Calu3 (cell line): ENCODE measurements at places on chromosomes 1 and 21. TPM values are rescaled to one million over a fixed set of nuclear protein-coding genes. Genes with fewer than 3 reads are reported as not detected.

DNA sequence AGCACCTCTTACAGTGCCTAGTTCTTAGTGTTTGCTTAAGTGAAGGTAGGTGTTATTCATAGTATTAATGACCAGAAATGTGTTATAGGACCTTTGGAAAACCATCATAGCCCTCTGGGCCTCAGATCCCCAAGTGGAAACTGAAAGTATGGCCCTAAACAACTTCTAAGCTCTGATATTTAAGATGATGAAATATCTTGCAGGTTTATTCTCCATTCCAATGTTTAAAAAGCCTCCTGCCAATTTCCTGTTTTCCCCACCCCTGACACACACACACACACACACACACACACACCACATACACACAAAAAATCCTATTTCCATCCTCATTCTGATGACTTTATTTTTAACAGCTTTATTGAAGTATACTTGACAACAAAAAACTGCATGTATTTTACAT is 108.2 kb downstream of the DIRAS3 start:
- DNase-seq: no peak

GRCh38 chr21:24153137-24153536 is 1454.1 kb downstream of the MRPL39 start:
- no peak for DNase-seq

GJA4 gene
- not detected in 2 replicates for total RNA-seq

GRCh38 chr1:7127322-7128075 is 342.2 kb downstream of the CAMTA1 start:
- no peak for DNase-seq

CELA2A gene
- not detected in 2 replicates for total RNA-seq

- no peak for DNase-seq
These were observed 21.9 kb upstream of the KIF14 start for GRCh38 chr1:200642481-200642880.

MX2 gene
- total RNA-seq: 17.6 and 65.2 TPM in 2 replicates

TNNI3K gene
- not detected in 2 replicates for total RNA-seq

RNF186 gene
- not detected in 2 replicates for total RNA-seq

C1orf210 gene
- total RNA-seq: 16.8 and 19.9 TPM in 2 replicates

DNA sequence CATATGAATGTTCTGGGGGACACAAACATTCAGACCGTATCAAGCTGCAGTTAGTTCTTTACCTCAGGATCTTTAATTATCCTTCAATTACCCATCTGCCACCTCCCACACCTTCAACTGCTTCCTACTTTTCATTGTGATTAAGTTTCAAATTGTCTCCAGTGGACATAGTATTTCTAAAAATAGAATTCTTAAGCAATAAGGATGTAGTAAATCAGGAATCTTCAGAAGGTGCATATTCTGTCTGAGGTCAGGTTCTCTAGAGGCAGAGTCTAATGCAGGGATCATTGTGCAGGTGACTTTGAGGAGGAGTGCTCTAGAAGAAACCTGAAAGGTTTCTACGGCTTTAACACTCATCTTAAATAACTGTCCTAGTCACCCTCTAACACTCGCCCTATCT is 102.6 kb upstream of the PPP2R5A start:
- no peak for DNase-seq

AGO3 gene
- total RNA-seq: 28.5 and 29.8 TPM in 2 replicates

DNA sequence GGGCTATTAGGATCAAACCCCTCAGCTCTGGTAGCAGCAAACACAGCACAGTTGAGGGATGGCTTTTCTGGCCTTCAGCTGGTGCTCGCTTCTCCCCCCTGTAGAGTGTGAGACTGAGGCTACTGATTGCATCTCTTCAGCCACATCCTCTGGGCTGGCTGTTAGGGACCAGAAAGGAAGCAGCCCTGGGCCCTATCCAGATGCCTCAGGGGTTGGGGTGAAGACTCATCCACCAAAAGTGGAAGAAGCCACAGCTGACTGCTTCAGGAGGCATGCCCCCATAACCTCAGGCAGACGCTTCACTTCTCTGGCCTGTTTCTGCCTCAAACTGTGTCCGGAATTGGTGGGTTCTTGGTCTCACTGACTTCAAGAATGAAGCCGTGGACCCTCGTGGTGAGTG is 6.2 kb upstream of the TMEM200B start:
- no peak for DNase-seq

- no peak for DNase-seq
These were observed 265.5 kb downstream of the PTPRC start for GRCh38 chr1:198904321-198904720.

DNA sequence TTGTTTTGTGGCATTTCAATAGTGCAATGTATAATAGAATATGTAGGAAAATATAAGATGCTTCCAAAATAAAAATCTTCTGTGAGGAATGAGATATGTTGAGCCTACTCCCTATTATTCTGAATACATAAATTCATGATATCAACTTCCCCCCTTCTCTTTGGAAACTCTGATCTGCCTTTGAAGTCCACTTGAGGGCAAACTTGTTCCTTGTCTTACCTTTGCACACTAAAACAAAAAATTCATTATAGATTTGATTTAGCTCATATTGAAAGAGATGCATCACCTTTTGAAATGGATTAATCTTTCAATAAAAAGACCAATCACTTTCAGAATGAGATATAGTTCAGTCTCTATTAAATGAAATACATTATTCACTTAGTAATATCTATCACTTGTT is 580.7 kb upstream of the ADGRL4 start:
- no peak for DNase-seq

KLHL20 gene
- total RNA-seq: 21.6 and 22.2 TPM in 2 replicates

- DNase-seq: no peak
These were observed 13.7 kb upstream of the SLC44A3 start for GRCh38 chr1:94806441-94806871.

GRCh38 chr1:88973520-88974137 is 18.8 kb downstream of the KYAT3 start:
- no peak for DNase-seq

- DNase-seq: no peak
These were observed 14.6 kb upstream of the TGFBR3 start for GRCh38 chr1:91900562-91900961.

- no peak for DNase-seq
These were observed 4.2 kb upstream of the SIM2 start for GRCh38 chr21:36694593-36695282.

DEPDC1 gene
- 33.0 and 41.7 TPM in 2 replicates for total RNA-seq

KCNJ10 gene
- total RNA-seq: not detected in 2 replicates

- DNase-seq: no peak
These were observed 14.0 kb upstream of the PODN start for GRCh38 chr1:53047737-53048736.

DNA sequence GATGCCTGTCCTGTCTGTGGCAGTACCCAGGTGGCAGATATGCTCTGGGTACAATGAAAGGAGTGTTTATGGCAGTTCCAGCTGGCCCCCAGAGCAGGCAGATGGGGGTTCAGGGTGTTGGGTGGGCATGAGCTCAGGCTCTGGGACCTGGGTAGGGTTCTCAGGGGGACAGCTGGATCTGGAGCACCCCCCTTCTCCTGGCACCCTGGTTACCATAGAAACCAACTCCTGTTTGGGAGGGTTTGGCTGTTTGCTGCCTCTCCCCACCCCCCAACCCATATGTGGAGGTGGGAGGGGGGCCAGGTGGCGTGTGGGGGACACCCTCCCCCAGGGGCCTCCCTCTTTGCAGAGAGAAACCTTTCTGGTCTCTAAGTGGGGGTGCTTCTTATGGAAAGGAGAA is 7.1 kb downstream of the FOXO6 start:
- DNase-seq: no peak

- no peak for DNase-seq
These were observed 36.3 kb downstream of the PDPN start for GRCh38 chr1:13619909-13620308.

ZNF697 gene
- 3.9 and 4.8 TPM in 2 replicates for total RNA-seq

DNA sequence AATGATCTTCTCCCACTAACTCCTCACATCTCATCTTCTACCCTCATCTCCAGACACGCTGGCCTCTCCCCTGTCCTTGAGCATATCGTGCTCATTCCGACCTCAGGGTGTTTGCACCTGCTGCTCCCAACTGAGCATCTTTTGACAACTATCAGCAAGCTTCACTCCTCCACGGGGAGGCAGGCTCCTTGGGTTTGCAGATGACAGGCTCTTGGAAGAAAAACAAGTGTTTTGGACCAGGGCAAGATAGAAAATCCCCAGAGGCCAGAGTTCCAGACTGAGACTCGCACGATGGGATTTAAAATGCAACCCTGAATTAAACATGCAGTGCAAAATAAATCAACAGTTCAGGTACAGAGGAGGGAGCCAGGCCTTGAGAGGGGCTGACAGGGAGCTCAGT is 246.7 kb downstream of the PTPRU start:
- no peak for DNase-seq

DNA sequence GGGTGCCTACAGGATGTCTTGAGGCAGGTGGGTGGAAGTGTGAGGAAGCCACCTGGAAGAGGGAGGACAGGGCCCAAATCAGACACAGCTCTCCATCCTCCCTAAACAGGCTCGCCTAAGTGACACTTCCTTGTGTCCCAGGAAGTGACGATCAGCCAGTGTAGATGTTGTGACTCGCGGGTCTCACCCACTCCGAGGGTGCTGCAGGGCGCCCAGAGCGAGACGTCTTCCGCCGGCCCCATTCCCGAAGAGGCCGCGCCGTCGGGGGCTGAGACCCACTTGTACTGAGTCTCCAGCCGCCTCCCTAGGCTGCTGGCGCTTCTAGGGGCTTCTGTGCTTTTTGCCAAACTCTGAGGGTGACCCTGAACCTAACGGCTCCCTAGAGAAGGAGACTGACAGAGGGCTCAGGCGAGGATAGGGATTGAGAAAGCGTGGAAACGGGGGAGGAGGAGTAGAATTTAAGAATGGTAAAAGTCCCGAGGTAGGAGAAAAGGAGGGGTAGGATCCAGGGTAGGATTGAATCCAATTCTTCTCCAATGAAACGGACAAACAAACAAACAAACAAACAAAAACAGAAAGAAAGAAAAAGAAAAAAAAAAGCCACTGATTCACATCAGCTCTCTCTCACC is 543 bp upstream of the MARK1 start:
- no peak for DNase-seq

GRCh38 chr1:17569200-17570139 is 30.0 kb downstream of the ARHGEF10L start:
- DNase-seq: peak; percentile 62

DNA sequence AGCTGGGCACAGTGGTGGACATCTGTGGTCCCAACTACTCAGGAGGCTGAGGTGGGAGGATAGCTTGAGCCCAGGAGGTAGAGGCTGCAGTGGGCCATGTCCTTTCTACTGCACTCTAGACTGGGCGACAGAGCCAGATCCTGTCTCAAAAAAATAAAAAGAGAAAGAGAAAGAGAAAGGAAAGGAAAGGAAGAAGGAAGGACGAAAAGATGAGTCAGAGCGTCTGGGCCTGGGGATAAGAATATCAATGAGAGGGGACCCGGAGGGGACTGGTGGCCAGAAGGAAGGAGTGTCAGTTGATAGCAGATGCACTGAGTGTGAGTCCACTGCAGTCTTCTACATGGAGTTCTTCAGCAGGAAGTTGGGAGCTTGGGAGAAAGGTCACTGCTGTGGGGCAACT is 75.6 kb downstream of the SYT6 start:
- no peak for DNase-seq

GRCh38 chr1:166855558-166855957 is 16.3 kb downstream of the POGK start:
- DNase-seq: no peak

GRCh38 chr1:213050745-213051126 is 305 bp upstream of the RPS6KC1 start:
- DNase-seq: no peak

PCP4L1 gene
- not detected in 2 replicates for total RNA-seq

GRCh38 chr1:197305925-197306324 is 37.9 kb downstream of the CRB1 start:
- no peak for DNase-seq

DENND2D gene
- total RNA-seq: 11.8 and 20.0 TPM in 2 replicates

INAVA gene
- total RNA-seq: 167 and 175 TPM in 2 replicates
